Activated T-helper 2 cell treated with anti-CD3 and anti-CD28 coated beads, Interferon-gamma antibody, Interleukin-2, Interleukin-4, amounts not matched to agents 10 μg/mL and 5 μg/mL and 100 μg/mL, durations not matched to agents 14 hours and 24 hours and 36 hours (primary cell): ENCODE measurements at places on chromosomes 5 and 9.

DNA sequence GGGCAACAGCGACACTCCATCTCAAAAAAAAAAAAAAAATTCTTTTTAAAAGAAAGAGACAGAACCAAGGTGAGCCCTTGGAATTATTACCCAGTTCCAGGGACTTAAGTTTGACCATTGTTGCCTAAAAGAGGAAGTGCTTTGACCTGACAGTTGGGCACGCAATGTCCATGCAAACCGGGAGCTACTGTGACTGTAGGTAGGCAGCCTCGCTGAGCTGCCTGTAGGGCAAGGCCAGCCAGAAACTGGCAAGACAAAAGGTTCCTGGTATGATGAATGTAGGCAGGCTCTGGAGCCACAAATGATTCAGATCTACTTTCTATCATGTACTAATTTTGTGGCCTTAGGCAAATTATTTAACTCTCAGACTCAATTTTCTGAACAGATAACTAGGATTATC, 334.8 kb upstream of the ZNF462 start:
- no peaks in the 10 kb centered on the region for H3K36me3 ChIP-seq
- no peak overlapping the region for H3K27ac ChIP-seq
- H3K4me1 ChIP-seq: no peaks in the 10 kb centered on the region
- H3K4me3 ChIP-seq: no peak overlapping the region
- no peaks in the 10 kb centered on the region for H3K27me3 ChIP-seq
- no peak for DNase-seq

GRCh38 chr5:141597394-141597793, 21.4 kb downstream of the DIAPH1 start:
- no peak for DNase-seq
- H3K27me3 ChIP-seq: no peaks in the 10 kb centered on the region
- no peak overlapping the region for H3K4me3 ChIP-seq

GRCh38 chr5:132734687-132735086, 2.7 kb downstream of the KIF3A start:
- H3K27ac ChIP-seq: no peak overlapping the region
- H3K27me3 ChIP-seq: peaks cover 7% of the 10 kb centered on the region
- H3K4me1 ChIP-seq: peaks cover 35% of the 10 kb centered on the region
- H3K36me3 ChIP-seq: peaks cover 33% of the 10 kb centered on the region
- no peak overlapping the region for H3K4me3 ChIP-seq

- H3K27ac ChIP-seq: no peak overlapping the region
- no peak overlapping the region for H3K4me3 ChIP-seq
- no peaks in the 10 kb centered on the region for H3K36me3 ChIP-seq
- peaks cover 3% of the 10 kb centered on the region for H3K4me1 ChIP-seq
- DNase-seq: no peak
Measured at GRCh38 chr5:4159681-4160080, 564.0 kb downstream of the IRX1 start.

- H3K27me3 ChIP-seq: no peaks in the 10 kb centered on the region
- H3K4me1 ChIP-seq: no peaks in the 10 kb centered on the region
- no peak overlapping the region for H3K4me3 ChIP-seq
- H3K27ac ChIP-seq: no peak overlapping the region
- no peak for DNase-seq
- H3K36me3 ChIP-seq: no peaks in the 10 kb centered on the region
Measured at GRCh38 chr5:144472221-144472620, 301.5 kb downstream of the KCTD16 start.
